Brain (organoid and tissue), 16 donors: ENCODE measurements at places on chromosomes 7 and 10.

DNA sequence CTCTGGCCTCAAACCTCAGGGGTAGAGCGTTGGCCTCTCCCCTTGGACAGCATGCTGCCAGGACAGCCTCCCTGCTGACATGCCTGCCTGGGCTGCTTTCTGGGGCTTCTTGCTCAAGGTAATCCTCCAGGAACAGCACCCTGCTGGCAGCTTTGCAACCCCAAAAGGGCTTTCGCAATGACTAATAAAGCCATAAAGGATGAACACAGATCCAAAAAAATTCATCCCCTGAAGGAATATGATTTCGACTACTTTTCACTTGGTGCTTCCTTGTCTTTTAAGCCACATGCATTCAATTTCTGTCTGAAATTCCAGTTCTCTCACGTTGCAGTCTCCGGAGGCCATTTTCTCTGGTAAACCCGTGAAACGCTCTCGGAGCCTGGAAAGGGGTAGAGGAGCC is 15.1 kb upstream of the SH3PXD2A start:
- peak; percentile 61 for DNase-seq

DNA sequence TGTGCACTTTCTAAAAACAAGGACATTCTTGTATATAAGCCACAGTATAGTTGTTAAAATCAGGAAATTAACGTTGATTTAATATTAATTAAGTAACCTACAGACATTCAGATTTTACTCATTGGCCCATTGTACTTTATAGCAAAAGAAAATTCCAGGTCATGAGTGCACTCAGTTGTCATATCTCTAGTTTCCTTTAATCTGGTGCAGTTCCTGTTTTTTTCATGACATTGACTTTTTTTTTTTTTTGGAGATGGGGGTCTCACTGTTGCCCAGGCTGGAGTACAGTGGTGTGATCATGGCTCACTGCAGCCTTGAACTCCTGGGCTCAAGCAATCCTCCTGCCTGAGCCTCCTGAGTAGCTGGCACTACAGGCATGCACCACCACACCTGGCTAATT is 24.1 kb downstream of the R3HCC1L start:
- no peak for DNase-seq

DNA sequence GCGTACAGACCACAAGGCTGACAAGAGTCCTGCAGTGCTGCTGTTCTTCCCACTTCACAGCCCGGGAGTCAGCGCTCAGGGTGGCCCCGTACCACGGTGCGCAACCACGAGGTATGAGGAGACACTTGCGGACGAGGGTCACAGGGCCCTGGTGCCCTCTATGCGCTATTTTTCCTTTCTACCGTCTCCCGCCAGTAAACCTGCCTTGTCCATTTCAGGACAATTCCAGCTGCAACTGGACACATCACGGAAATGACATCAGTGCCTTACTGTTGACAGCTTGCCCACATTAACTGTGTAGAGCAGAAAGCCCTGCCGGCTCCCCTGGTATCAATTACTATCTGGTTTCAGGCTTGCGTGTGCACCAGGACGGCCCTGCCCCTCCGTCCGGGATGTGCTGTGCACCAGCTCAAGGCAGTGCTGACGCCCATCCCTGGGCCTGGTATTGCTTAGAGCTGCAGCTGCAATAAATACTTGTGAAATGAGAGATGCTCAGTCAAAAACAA is 65.1 kb downstream of the ZRANB1 start:
- DNase-seq: no peak

DNA sequence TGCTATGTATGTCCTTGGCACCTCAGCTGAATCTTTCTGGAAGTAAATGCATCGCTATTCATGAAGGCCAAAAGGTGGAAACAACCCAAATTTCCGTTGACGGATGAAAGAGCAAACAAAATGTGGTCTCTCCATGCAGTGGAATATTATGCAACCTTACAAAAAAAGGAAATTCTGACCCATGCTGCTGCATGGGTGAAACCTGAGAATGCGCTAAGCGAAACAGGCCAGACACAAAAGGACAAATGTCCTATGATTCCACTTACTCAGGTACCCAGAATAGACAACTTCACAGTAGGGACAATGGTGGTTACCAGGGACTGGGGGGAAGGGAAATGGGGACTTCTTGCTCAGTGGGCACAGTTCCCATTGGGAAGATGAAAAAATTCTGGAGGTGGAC is 158.8 kb downstream of the CAMK1D start:
- no peak for DNase-seq

DNA sequence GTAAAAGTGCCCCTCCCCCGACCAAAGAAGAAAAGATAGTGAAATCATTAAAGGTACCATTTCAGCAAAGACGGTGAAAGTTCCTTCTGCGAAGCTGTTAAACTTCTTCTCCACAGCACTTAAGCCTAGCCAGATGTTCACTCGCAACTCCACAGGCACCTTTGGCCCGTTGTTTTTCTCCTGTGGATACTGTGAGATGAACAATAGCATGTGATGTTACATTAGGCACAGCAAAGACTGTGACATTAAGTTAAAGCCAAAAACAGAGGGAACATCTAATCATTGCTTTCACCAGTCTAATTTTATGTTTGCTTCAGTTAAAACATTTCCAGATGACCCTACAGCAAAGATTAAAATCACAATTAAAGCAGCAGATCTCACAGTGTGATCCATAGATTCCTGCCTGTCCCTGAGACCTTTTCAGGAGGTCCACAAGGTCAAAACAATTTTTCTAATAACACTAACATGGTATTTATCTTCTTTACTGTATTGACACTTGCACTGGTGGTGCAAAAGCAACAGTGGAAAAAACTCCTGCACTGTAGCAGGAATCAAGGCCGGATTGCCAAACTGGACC is 112.5 kb downstream of the MYOF start:
- DNase-seq: no peak

DNA sequence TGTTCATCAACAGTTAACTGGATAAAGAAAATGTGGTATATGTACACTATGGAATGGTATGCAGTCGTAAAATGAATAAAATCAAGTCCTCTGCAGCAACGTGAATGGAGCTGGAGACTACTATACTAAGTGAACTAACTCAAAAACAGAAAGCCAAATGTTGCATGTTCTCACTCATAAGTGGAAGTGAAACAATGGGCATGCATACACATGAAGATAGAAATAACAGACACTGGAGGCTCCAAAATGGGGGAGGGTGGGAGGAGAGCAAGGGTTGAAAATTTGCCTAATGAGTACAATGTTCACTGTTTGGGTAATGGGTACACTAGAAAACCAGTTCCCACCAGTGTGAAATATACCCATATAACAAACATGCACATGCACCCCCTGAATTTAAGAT is 179.5 kb downstream of the ZWINT start:
- no peak for DNase-seq

DNA sequence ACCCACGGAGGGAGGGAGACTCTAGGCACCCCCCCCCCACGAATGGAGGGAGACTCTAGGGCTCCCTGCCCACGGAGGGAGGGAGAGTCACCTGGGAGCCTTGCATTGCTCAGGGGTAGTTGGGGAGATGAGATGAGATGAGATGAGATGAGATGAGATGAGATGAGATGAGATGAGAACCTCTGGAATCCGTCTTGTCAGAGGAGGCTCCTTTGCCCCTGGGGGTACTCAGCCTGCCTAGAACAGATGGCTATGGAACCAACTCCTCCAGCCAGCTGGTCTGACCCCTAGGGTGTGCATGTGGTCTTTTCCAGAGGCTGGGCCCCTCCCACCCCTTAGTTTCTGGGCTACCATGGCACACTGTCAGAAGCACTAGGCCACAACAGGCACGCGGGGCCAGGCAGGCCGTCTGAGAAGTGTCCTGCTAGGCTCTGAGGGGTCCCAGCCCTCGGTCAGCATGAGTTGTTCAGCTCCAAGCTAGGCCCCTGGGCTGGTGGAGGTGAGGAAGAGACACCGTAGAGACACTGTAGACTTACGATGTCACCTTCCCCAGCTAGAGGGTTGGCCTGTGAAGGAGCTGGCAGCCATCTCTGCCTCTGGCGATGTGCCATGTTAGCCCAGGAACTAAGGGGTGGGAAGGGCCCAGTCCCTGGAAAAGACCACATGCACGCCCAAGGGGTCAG is 8.8 kb downstream of the TSPAN15 start:
- DNase-seq: no peak

GRCh38 chr10:4176500-4177281 is 391.7 kb upstream of the KLF6 start:
- DNase-seq: no peak

DNA sequence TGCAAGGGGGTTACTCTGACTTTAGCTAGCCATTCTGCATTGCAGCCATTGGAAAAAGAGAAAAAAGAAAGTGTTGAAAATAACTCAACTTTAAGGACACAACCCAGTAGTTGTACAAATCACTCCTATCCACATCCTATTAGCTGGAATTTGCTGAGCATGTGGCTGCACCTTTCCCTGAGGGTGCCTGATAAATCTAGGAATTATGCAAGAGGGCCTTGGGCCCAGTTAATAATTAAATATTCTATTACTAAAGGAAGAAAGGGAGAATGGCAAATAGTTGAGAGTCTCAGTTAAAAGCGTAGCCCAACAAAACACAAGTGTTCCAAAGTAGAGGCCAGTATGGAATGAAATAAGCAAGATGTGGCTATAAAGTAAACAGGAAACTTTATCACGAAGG is 200.9 kb upstream of the CNTNAP2 start:
- DNase-seq: no peak

DNA sequence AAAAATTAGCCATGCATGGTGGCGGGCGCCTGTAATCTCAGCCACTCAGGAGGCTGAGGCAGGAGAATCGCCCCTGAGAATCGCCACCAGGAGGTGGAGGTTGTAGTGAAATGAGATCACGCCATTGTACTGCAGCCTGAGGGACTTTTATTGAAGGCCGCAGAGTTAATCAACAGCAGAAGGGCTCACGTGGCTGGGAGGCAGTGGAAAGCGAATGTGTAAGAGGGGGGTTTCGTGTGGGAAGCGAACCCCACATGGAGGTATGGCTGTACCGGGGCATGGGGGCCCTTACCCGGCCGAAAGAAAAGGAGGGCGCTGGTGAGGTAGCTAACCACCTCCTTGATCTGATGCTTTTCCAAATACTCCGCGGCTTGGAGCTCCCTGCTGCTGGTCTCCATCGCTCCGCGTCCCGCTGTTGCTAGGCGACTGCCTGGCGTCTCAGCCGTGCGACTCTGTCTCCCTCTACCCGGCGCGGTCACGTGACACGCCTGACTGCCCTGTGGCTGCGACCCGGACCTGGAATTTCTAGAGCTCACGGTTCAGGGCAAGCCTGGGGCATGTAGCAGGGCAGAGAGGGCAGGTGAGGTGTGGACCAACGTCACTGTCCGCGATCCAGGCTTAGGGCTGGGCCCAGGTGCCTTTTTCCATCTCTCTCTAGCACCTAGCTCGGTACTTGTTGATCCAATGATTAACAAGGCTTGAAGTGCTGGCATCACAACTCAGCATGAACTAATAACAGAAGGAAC is at the start of gene EFCAB10:
EFCAB10 (minus strand) TSS at position 428 of the 746 bp plus-strand sequence; CDS start at position 398, 30 bp downstream.
- DNase-seq: peak; percentile 88

DNA sequence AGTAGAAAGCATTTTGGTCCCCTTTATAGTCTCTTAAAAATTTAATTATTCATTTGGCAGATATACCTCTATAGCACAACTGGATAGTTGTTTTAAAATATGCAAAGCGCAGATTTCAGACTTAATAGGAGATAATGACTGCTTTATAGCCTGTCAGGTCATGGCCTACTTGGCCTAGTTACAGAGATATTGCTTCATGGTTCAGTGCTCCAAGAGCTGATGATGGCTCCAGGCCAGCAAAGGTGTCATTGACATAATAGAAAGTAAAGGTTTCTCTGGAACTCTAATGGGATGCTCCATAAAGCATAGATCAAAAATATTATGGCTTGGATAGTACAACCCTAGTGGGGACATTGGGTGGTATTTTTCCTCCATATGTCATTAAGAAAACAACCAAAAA is 285.7 kb downstream of the NXPH1 start:
- no peak for DNase-seq

DNA sequence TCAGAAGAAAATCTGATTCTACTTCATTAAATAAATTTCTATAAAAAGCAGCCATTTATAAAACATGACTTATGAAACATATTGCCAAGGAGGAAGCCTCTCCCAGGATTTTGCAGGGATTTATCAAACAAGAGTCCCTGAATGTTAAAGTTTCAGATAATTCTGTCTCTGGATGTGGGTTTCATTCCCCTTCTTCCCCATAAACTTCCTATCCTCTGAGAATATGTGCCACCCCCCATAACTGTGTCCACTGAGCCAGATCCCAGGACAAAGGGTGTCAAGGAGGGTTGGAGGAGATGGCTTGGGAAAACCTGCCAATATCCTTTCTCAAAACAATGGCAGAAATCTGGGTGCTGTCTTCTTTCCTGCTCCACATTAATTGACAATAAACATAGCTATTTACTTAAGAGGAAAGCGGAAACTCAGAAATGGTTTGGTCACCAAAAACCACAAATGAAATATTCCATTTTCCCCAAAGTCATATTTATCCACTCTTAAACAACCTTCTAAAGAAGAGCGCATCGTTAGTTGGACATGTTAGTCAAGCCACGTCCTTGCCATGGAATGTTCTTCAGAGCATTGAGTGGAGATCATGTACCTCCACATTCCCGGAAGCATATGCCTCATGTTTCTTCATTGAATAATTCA is 54.3 kb upstream of the AKR1E2 start:
- no peak for DNase-seq

GRCh38 chr10:71075759-71076472 is 136.5 kb upstream of the UNC5B start:
- no peak for DNase-seq

DNA sequence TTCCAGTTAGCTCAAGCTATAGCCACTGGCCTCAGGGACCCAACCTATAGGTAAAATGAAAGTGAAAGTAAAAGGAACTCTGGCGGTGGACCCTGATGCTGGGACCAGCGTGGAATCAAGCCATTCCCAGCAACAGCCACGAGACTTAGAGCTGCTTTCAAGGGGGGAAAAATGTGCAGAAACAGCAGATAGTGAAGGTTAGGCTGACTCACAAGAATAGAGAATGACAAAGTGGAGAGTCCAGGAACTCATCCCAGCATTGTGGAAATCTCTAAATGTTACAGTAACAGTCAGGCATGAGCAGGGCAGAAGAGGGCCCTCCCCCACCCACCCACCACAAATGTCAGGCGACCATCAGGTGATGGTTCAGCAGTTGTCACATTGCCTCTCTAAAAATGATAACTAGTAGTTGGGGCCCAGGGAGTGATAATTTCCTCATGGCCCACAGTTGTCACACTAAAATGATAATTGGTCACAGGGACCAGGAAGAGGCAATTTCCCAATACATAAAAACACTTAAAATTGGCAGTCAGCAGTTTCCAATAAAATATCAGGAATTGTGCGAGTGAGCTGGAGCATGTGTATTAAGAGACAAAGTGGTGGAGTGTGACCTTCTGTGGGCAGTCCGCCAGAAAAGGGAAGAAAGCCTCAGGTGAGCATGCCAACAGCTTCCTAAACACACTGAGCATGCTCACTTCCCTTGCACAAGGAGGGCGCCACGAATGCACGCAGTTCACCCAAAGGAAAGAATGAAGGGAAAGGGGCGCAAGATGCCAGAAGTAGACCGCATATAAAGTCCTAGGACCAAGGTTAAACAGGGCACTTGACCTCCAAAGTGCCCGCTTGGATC is 129.8 kb upstream of the PPP1R3A start:
- DNase-seq: no peak
